Fibroblast of skin of left quadriceps (primary cell): ENCODE measurements at places on chromosomes 1 and 21.

GRCh38 chr1:213956295-213956770 lies 31.4 kb upstream of the PROX1 start:
- no peak for DNase-seq

DNA sequence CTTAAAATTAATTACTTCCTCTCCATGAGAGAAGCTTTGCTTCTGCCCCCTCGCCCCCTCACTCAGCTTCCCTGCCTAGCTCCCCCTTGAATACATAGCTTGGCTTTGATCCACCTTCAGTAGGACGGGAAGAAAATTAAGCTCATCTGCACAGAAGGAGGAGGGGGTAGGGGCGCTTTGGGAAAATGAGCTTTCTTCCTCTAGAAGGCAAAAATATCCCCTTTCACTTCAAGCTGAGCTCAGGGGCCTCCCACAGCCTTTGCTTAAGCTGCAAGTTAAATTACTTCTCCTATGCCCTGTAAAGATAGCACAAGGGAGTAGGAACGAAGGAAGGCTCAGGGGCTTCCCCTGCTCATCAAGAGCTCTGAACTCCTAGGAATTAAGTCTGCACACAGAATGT lies 65.2 kb upstream of the GOLT1A start:
- DNase-seq = no peak

GRCh38 chr1:210792250-210793102 lies 341.5 kb downstream of the KCNH1 start:
- peak; percentile 55 for DNase-seq

GRCh38 chr1:3914911-3915310 lies 14.8 kb upstream of the C1orf174 start:
- DNase-seq = no peak

DNA sequence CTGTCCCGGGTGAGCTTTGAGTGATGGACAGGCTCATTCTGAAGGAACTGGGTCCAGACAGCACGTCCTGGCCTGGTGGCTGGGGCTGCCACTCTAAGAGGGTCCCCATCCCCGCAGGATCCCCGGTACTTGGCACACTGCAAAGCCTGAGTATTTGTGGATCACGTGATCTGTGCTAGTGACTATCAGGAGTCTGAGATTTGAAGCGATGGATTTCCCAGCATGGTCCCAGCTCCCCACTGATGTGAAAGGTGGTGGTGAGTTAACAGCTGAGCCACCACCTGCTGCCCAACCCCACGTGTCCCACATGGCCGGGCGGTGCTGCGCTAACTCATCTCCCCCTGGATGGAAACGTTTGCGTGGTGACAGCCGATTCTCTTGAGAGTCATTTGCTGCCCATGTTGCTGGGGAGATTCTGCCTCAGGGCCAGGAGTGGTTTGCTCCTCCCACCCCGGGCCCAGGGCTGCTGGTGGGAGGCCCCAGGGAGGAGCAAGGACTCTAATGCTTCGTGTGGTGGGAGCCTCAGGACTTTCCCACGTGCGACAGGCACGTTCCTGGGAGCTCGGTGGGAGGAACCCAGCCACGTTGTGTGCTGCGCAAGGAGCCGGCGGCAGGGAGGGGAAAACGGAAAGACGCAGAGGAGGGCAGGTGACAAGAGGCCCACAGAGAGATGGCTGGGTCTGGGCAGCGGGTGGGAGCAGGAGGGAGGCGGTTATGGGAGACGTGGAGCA lies 15.1 kb downstream of the FAAP20 start:
- no peak for DNase-seq

GRCh38 chr1:246157516-246157915 lies 349.6 kb downstream of the SMYD3 start:
- no peak for DNase-seq

DNA sequence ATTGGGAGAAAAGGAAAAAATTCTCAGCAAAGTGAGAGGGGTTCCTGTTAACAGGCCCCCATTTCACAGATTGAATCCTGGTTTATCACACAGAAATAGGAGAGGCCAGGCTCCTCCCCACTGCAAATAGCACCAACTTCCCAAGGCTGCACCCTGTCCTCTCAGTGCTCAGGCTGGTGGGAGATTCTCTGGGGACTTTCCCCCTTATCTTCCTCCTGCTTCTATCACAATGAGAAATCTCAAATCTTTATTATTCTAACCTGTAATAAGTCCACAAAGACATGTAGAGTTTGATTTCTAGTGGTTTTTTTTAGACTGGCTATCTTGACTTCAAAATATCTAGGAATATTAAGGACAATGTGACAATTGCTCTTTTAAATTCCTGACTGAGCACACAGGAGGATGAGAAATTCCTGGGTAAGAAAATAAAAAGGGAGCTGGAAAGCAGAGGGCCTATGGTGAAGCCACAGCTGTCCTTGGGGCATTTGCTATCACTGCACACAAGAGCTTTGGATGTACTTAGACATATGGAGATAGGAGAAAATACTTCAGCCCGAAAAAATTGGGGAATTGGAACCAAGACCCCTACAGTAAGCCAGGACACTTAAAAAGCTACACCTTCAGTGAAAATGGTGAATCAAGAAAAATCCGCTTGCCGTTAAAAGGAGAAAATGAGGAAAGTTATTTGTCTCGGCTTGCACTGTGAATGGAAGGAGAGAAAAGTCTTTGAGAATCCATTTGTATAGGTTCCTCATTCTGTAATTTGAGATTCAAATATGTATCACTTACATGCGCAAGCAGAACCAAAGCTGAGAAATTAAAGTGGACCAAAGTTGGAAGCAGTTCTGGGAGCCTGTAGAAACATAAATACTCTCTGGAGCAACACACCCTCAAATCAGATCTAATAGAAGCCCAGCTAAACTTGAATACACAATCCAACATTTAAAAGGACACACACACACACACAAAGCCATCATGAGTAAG lies 65.9 kb upstream of the C1orf105 start:
- DNase-seq = no peak

DNA sequence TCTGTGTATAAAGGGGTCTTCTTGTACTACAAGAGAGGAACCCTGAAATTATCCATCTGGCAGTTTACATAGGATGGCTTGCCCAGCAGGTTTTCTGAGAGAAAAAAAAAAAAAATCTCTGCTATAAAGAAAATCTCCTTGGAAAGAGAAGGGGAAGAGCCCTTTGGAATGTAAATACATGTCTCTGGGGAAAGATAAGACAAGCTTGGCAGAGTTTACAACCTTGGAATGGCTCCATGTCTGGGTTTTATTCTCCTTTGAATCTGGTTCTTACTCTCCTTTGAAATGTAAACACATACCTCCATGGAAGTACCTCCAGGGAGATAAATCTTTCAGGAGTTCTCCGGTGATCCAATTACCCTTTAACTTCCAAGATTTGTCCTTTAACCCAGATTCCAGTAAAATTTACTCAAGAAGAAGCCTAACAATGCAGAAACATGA lies 45.1 kb upstream of the DNAH14 start:
- peak; percentile 51 for DNase-seq

GRCh38 chr1:200891774-200892157 lies 2.9 kb upstream of the INAVA start:
- DNase-seq = no peak

DNA sequence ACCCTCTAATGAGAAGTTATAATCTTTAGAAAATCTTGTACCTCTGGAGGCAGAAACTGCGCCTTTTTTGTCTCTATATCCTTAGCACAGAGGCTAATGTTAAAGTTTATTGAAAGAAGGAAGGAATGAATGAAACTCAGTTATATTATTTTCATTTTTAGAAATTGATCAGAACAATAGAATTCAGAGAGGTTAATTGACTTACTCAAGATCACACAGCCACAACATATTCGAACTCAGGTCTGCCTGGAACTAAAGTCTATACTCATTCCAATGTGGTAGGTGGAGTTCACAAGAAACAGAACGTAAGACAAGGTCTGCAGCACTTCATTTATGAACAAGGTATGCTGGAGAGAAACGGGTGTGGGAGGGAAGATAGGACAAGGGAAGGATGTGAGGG lies 23.0 kb upstream of the ITPKB start:
- no peak for DNase-seq

DNA sequence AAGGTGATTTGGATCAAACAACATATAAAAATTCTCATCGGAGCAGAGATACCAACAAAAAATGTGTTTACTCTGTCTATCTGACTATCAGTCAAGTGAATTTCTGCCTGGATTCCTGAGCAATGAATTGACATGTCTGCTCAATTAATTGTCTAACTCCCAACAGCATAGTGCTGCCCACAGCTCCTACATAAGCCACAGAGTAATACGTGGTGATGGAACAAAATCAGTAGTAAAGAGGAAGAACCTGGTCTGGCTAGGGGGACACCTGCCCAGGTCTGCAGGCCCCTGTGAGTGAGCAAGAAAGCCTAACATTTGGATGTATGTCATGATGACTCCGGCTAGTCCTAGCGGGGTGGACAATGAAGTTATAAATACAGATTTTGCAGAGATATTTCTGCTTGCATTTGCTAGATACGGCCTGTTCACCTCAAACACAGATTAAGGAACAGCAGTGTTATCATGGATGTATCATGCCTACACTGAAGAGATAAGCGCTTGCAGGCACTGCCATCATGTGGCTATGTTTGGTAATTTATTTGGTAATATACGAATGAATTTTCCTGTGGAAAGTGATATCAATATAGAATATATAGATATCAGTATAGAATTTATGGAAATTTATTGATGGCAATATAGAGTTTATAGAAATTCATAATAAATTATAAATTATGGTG lies 69.6 kb upstream of the LRRC8B start:
- DNase-seq = peak; percentile 17

GRCh38 chr1:168913711-168914463 lies 184.9 kb upstream of the DPT start:
- no peak for DNase-seq

DNA sequence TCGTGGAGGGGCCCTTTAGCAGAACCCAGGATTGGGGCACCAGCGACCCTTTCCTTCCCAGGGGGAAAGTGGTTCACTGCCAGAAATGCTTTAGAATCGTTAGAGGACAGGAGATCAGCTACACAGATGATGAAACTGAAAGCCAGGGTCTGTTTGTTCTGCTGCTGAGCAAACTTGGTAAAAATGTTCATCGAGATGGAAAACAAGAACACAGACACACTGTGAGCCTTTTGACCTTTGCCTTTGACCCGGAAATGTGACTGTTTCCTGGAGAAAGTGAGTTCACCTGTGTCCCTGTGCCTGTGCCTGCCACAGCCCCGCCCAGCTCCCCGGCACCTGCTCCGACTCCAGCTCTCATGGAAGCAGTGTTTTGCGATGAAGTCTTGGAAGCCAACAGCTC lies 234.3 kb downstream of the CAMTA1 start:
- DNase-seq = no peak
